Testis (tissue), 5 donors: ENCODE measurements at places on chromosomes 2 and 18. TPM values are rescaled to one million over a fixed set of nuclear protein-coding genes. Genes with fewer than 3 reads are reported as not detected.

VWA3B gene
- 27.0 TPM for total RNA-seq

- H3K27ac ChIP-seq: peak overlapping the region; percentile 98
- H3K4me3 ChIP-seq: peak overlapping the region; percentile 69
- H3K4me1 ChIP-seq: peaks cover 10% of the 10 kb centered on the region
Measured at GRCh38 chr18:48952287-48953103, 1.7 kb upstream of the SMAD7 start.

GRCh38 chr18:7457262-7457661 lies 109.9 kb upstream of the PTPRM start:
- no peak overlapping the region for H3K27ac ChIP-seq
- peaks cover 22% of the 10 kb centered on the region for H3K4me1 ChIP-seq
- no peak for DNase-seq
- no peaks in the 10 kb centered on the region for H3K27me3 ChIP-seq

MRPL30 gene
- total RNA-seq: 26.3 TPM

SLC4A5 gene
- total RNA-seq: 188 TPM

DNA sequence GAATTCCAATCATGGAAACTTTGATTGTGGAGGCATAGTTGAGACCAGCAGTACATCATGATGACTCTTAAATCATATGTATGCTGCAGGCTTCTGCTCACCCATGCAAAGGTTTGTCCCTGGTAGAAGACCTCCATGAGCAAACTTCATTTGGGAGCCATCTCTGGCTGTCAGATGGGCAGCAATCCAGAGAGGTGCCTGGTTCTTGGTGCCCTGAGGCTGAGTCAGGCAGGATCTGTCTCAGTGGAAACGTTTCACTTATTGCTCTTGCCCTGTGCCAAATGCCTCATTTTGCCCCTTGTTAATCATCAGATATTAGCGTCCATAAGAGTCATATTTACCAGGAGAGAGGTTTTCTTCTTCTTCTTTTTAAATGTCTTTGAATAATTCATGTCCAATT lies 151.5 kb upstream of the CELF4 start:
- no peaks in the 10 kb centered on the region for H3K36me3 ChIP-seq
- no peaks in the 10 kb centered on the region for H3K27me3 ChIP-seq
- H3K27ac ChIP-seq: no peak overlapping the region
- no peak for DNase-seq
- no peak overlapping the region for H3K4me3 ChIP-seq
- no peaks in the 10 kb centered on the region for H3K4me1 ChIP-seq

DNA sequence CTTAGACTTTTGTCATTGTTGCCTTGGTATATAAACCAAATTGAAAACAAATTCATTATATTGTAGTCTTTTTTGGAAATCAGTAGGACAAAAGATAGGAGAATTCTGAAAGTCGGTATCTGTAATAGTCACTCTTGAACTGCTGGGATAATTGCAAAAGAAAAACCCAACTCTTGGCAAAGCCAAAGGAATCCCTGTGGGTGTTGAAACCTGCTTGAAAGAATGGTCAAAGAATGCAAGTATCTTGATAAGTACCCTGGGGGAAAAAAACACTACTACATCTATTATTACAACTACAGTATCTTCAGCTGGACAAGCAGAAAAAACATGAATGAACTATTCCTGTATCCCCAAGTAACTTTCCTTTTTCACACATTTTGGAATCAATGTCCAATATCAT lies 7.3 kb upstream of the FAM237A start:
- no peaks in the 10 kb centered on the region for H3K36me3 ChIP-seq
- no peaks in the 10 kb centered on the region for H3K4me1 ChIP-seq
- DNase-seq: no peak
- no peak overlapping the region for H3K27ac ChIP-seq
- no peaks in the 10 kb centered on the region for H3K27me3 ChIP-seq
- no peak overlapping the region for H3K4me3 ChIP-seq

- H3K4me3 ChIP-seq: no peak overlapping the region
- no peaks in the 10 kb centered on the region for H3K36me3 ChIP-seq
- H3K27me3 ChIP-seq: no peaks in the 10 kb centered on the region
- no peak overlapping the region for H3K27ac ChIP-seq
Measured at GRCh38 chr18:9067823-9068222, 34.7 kb upstream of the NDUFV2 start.

GRCh38 chr18:31657823-31658669 lies 26.3 kb downstream of the B4GALT6 start:
- no peak overlapping the region for H3K4me3 ChIP-seq
- H3K36me3 ChIP-seq: no peaks in the 10 kb centered on the region
- no peaks in the 10 kb centered on the region for H3K4me1 ChIP-seq
- no peak overlapping the region for H3K27ac ChIP-seq
- DNase-seq: no peak

DNA sequence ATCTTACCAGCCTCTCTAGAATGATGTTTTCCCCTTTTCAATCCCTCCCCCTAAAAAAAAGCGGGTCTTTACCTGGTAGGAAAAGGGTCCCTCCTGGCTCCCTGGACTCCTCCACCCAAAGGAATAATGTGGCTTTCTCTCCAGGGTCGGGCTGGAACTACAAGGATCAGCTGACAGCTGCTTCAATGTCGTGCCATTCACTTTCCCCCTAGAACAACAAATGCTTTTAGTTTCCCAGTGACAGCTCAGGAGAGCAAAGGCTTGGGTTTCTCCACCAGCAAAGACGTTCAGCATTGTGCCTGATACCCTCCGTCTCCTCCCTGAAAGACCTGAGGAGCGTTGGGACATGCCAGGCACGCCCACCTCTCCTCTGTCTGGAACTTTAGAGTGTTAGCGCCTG lies 173.8 kb upstream of the SIX3 start:
- H3K4me1 ChIP-seq: no peaks in the 10 kb centered on the region
- no peaks in the 10 kb centered on the region for H3K36me3 ChIP-seq
- H3K27me3 ChIP-seq: no peaks in the 10 kb centered on the region

- H3K4me3 ChIP-seq: no peak overlapping the region
- no peaks in the 10 kb centered on the region for H3K36me3 ChIP-seq
- no peaks in the 10 kb centered on the region for H3K4me1 ChIP-seq
- no peak for DNase-seq
- no peaks in the 10 kb centered on the region for H3K27me3 ChIP-seq
Measured at GRCh38 chr2:7730990-7731389, 813.8 kb downstream of the RNF144A start.

DNA sequence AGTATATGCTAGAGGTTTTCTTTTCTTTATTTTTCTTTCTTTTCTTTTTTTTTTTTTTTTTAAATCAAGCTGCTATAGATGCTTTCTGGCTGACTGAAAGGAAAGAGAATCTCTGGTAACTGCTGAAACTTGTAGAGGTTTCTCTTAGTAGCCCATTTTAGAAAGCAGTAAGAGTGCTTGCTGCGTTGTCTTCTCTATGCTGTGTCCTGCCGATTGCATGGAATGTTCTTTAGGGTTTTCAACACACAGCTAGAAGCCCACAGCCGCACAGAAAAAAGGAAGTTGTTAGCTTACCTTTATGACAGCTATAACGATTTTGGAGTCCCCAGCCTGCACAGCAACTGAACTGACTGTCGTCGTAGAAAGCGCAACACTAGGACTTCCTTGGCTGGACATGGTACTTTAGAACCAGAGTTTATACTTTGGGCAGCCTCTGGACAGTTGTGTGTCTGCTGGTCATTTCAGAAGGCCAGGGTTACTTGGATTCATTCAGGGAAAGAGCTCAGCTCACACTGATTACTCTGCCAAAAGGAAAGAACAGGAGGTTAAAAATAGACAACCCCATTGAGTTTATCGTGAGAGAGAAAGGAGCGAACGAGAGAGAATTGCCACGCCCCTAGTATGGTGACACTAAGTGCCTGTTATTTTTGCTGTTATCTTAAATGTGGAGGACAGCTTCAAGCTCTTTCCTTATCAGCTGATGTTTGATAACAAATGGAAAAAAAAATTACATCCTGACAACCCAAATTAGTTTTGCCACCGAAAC lies at the start of gene CCDC141:
Gene CCDC141 (minus strand): TSS at position 592 of the 766 bp plus-strand sequence. CDS start 196 bp downstream, at position 396.
- no peaks in the 10 kb centered on the region for H3K36me3 ChIP-seq
- peak within 1 kb of the TSS; percentile 15 for H3K4me3 ChIP-seq
- peaks cover 21% of the 10 kb centered on the region for H3K4me1 ChIP-seq
- peak; percentile 61 for DNase-seq
- peak within 1 kb of the TSS; percentile 72 for H3K27ac ChIP-seq

DNA sequence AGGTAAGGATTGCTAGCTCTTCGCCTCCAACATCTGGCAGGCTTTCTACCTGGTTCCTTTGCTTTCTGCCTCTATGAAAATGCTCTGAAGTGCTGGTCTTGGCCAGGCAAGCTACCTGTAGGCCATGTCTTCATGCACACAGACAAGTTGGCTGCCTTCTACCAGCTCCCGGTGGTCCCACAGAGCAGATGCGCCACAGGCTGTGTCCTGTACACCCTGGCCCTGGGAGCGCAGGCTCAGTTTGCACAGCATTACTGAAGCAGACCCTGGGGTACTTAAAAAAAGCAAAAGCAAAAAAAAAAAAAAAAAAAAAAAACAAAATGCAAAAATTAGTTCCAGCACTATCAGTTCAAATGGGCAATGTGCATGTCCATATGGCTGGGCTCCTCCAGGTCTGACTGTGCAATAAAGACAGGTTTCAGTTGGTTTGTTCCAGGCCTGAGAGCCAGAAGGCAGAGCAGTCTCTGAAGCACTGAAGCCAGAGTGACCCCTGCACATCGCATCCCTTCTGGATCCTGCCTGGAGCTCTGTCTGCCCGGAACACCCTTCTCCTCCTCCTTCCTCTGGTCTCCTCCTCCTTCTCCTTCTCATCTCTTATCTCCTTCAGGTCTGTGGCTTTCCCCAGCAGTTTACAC lies 288.0 kb upstream of the REV1 start:
- H3K27me3 ChIP-seq: no peaks in the 10 kb centered on the region
- H3K4me3 ChIP-seq: no peak overlapping the region
- H3K4me1 ChIP-seq: peaks cover 4% of the 10 kb centered on the region
- H3K36me3 ChIP-seq: no peaks in the 10 kb centered on the region
